ENCODE measurements at places on chromosomes 12 and 14. TPM values are rescaled to one million over a fixed set of nuclear protein-coding genes. Genes with fewer than 3 reads are reported as not detected.

- no peak for DNase-seq
Observed at GRCh38 chr14:96242126-96242525, 13.9 kb upstream of the BDKRB1 start.

DNA sequence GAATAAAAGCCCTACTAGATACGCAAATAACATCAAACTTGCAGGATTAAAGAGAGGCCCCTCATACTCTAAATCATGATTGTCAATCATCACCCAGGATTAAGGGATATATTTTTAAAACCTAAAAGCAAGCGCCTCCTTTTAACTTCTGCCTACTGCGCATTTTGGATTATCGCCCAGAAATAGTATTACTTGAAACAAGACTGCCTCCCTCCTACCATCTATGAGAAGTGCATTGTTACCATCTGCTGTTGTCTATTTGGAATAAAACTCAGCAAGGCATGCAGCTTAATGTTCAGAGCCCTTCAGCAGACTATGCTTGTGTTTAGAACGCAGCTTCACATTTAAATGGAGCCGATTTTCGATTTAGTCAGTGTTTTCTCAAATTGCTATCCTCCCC lies 79.6 kb downstream of the EXOC5 start:
- no peak for DNase-seq

DNA sequence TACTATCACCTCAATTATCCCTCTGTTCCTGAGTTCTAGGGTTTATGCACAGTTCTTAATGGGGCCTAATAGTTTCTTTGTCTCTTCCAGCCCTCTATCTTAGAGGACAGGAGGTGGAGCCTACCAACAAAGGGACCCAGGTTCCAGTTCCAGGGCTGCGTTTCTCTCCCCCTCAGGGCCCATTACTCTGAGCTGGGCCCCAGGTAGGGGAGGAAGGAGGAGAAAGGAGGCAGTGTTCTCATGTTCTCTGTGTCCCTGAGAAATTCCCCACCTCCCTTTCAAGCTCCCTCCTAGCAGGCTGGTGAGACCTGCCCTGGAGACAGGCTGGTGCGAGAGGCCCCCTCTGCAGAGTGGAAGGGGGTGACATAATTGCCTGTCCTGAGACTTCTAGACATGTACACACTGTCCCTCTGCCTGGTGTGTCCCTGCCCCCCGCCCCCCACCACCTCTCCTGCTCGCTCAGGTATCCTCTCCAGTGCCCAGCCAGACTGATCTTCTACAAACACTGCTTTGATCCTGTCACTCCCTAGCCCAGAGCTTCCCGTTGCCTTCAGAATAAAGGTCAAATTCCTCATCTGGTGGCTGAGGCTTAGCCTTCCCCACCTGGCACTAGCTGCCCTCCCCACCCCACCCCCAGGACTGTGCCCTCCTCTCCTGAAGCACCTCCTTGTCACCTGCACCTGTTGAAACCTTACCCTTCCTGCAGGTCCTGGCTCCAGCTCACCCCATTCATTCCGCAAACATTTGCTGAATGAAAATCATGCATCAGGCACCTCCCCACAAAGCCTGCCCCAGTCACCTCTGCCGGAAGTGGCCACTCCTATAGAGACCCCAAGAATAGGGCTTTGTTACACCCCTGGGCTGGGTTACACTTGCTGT lies 21.1 kb upstream of the KRT8 start:
- DNase-seq = no peak

GRCh38 chr14:67663633-67664032 lies 10.8 kb downstream of the VTI1B start:
- DNase-seq = no peak

DNA sequence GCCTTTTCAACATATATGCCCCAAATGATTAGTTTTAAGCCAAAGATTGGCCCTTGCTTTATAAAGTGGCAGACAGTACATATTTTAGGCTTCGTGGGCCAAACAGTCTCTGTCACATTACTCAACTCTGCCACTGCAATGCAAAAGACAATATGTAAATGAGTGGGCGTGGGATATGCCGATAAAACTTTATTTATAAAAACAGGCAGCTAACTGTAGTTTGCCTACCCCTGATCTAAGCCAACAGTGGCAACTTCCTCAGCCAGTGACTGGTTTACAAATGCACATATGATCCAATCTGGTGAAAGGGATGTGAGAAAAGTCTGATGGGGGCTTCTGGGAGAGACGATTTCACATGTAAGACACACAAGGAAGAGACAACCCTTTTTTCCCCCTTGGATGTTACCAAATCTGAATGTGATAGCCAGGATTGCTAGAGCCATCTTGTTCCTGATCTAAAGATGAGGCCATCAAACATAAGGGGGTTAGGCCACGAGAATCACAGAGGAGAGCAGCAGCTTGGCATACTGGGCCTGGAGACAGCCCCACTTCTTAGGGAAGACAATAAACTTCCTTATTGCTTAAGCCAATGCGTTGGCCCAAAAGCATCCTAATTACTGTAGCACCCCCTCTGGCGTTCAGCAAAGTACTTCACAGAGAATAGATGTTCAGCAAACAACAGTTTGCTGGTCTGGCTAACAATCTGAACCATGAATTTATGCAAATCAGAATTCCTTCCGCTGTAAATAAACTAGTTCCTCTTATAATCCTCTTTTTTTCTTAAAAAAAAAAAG lies 75.2 kb upstream of the TMCC3 start:
- no peak for DNase-seq

DNA sequence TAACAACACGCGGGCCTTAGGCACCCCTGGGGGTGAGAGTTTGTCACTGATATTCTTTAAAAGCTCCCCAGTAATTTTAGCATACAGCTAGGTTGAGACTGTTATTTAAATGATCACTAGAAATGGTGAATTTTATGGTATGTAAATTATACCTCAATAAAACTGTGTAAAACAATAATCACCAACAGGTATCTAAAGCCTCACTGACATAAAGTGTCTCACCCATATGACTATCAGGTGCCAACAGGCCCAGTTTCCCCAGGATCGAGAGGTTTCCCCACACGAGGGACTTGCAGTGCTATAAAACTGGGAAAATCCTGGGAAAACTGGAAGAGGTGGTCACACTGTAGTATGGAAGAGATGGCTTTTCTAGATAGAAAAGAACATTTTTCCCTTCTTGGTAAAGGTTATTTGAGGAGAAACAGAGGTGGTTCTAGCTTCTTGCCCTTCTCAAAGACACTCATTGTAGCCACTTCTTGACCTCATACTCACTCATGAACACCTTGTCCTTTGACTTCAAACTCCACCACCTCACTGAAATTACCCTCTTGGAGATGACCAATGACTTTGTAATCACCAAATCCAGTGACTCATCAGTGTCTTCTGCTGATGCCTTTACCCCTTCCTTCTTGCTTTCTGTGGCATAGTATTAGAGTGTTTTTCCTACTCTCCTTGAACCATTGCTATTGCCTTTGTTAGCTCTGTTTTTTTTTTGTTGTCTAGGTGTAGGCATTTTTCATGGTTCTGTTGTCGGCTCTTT lies 24.8 kb upstream of the NUBPL start:
- no peak for DNase-seq

DNA sequence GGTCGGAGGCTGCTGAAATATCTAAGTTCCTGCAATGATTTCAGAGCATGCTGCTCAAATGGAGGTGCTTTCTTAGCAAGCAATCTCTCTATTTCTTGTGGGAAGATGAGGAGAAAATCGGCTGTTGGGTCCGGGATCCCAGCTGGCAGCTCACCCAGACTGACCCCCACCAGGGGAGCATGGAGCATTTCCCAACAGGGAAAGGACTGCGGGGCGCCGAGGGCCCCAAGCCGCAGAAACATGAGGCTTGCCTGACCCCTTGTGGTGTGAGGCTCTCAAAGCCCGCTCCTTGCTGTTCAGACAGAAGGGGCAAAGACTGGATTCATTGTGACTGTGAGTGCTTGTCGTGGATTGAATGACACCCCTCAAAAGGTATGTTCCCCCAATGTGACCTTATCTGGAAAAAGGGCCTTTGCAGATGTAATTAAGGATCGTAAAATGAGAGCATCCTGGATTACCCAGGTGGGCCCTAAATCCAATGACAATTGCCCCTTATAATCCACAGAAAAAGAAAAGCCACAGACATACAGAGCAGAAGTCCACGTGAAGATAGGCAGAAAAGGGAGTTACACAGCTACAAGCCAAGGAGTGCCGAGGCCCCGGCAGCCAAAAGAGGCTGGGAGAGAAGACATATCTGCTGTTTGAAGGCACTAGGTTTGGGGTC lies 116.3 kb upstream of the VASH1 start:
- no peak for DNase-seq

DNA sequence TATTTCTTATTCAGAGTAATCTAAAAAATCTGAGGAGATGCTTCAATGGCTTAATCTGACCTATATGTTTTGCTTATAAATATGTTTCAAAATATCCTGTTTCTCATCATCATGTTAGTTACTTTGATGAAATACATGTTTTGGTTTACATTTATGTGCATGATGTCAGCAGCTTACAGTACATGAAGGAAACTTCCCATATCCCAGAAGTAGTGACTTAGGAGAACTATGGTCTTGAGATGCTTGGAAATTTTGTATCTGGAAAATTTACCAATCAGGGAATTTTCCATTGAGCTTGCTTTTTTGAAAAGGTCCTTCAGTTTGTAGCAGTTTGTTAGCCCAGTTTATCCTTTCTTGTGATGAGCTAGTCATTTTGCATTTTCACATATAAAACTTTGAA lies 73.3 kb downstream of the RASSF8 start:
- DNase-seq = no peak

The OR4E1 gene
- not detected for polyA plus RNA-seq

The ALX1 gene
- 25.5 TPM for polyA plus RNA-seq

DNA sequence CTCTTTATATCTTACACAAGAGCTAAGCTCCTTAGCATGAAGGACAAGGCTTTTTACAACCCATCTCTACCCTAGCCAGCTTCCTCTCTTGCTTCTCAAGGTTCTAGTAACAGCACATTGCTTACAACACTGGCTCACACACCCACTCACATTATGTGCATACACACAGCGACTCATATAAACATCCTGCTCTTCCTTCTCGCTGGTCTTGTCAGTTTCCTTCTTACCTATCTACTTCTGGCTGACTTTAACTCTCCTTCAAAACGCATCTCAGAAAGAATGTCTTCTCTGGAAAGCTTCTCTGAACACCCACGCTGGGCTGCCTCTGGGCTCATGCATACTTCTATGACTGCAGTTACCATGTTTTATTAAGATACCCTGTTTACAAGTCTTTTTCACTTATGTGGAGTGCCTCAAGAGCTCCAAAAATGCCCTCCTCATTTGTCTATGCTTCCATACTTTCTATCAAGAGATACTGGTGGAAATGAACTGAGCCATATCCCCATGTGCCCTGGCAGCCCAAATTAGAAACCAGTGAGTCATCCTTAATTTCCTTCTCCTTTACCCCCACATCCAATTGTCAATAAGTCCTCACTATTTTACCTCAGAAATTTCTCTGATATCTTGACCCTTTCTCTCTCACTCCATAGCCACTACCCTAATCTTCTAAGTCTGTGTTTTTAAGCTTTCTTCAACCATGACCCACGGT lies 126.9 kb upstream of the KRAS start:
- DNase-seq = no peak

DNA sequence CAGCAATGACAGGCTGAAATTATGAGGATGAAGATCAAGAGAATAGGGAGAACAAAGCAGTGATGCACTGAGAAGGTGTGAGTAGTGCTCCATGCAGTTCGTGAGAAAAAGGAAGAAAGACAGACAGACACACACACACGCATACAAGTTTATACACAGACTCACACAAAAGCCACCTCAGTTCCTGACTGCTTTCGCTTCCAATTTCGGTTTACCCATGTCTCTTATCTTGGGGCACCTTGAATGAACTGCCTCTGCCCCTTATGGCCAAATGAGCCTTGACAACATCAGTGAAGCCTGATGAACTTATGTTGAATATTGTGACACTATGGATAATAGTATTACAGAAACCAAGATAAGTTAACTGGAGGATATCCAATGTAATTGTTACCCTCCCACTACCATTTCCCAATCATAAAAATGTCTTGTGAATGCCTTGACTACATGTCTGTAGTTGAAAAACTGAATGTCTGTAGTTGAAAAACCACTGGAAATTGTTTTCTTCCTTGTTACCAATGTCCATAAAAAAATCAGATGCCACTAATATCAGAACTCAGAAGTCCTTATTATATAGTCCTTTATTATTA lies 380.4 kb upstream of the DDHD1 start:
- no peak for DNase-seq

GRCh38 chr12:124780752-124781685 lies 82.6 kb downstream of the SCARB1 start:
- no peak for DNase-seq

GRCh38 chr12:7716381-7716780 lies 5.1 kb downstream of the DPPA3 start:
- no peak for DNase-seq

DNA sequence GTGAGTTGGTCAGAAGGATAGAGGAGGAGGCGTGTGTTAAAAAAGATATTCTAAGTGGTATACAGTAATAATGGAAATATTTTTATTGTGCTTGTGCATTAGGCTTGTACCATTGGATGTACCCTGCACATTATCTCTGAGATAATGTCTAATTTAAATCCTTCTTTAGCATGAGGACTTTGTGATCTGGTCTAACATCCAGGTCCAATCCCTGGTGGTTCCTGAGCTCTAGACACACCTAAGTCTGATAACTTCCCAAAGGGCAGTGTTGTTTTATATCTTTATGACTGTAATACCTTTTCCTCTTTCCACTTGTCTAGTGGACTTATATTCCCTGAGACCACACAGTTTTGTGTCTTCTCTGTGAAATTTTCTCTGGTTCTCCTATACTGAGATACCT lies 20.6 kb downstream of the PRPF39 start:
- DNase-seq = no peak

The LTBP2 gene
- polyA plus RNA-seq = 9.6 TPM

The ABCC9 gene
- polyA plus RNA-seq = 21.5 TPM
